Spinal cord (tissue), 10 donors: ENCODE measurements at places on chromosomes 13 and 19. TPM values are rescaled to one million over a fixed set of nuclear protein-coding genes. Genes with fewer than 3 reads are reported as not detected.

Gene CD79A
- 0.59 TPM for total RNA-seq

Gene LMTK3
- total RNA-seq: 8.8 TPM

Gene ZNF729
- 0.11 TPM for total RNA-seq

Gene ZSCAN4
- total RNA-seq: not detected

Gene DKKL1
- 3.4 TPM for total RNA-seq

Gene NFIX
- 53.3 TPM for total RNA-seq

Gene PRODH2
- not detected for total RNA-seq
